Sciatic nerve (tissue), 2 donors: ENCODE measurements at places on chromosomes 3 and 15. TPM values are rescaled to one million over a fixed set of nuclear protein-coding genes. Genes with fewer than 3 reads are reported as not detected.

DNA sequence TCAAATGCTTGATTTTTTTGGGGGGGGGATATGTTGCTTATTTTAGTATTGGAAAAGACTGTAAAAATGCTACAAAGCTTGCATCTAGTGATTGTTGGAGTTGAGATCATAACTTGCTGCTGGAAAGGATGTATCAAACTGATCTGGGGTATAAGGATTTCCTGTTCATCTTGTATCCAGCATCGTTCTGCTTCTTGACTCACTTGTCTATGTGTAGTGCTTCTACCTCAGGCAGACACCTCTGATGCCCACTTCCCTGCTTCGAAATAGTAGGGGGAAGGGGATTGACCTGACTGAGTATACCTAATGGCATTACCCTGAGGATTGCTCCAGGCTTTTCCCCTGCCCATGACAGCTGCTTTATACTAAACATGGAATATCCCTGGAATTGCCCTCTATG lies 42.7 kb downstream of the STT3B start:
- no peak for DNase-seq

DNA sequence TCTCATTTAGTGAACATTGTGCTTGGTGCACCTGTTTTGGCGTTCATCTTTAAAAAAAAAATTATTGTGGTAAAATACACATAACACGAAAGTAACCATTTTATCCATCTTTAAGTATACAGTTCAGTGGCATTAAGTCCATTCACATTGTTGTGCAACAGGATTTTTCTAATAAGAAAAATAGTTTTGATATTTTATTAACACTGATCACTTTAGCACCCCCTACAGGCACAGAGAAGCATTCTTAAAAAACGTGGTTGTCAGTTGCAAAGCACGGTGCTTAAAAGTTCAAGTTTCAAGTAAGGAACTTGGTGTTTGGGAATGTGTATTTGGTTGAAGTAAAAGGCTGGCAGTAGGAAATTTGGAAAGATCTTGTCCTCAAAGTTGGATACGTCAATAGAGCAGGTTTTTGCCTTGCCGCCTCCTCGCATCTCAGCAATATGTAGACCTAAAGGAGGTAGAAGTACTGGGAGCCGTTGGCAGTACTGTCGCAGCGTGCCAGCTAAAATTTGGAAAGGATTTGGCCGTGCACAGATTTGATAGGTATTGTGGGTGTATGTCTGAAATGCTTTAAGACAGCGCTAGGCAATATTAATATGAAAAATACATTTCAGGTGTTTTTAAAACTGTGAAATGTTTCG lies 110.4 kb downstream of the LRRC28 start:
- DNase-seq = no peak

GRCh38 chr3:150771600-150771999 lies 8.6 kb upstream of the SIAH2 start:
- no peak for DNase-seq

DNA sequence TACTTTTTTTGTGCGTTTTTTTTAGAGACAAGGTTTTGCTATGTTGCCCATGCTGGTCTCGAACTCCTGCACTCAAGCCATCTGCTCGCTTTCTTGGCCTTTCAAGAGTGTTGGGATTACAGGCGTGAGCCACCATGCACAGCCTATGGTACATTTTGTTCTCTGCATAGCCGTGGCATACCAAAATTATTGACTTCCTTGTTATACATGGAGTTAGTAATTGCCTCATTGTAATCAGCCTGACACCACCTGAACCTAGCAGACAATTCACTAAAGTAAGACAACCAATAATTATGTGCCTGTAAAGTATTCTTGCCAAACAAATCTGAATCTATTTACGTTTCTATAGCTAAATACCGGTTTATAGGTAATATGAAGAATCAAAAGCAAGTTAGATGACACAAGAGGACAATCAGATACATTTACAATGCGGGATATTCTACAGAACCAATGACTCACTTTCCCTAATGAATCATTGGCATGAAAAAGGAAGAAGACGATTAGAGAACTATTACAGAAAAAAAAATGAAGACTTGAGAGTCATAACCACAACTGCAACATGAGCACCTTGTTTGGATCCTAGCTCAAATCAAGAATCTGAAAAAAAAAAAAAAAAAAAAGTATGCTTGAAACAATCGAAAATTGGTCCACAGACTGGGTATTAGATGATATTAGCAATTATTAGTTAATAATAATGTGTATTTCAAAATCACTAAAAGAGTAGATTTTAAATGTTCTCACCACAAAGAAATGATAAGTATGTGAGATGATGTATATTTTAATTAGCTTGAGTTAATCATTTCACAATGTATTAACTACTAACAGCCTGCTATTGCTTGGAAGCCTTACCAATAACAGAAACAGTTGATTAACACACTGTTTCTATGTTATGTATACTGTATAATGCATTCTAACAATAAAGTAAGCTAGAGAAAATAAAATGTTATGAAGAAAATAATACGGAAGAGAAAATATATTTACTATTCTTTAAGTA lies 7.1 kb downstream of the GUCA1C start:
- DNase-seq = no peak

GRCh38 chr3:98188545-98188944 lies 22.0 kb downstream of the OR5H15 start:
- no peak for DNase-seq

DNA sequence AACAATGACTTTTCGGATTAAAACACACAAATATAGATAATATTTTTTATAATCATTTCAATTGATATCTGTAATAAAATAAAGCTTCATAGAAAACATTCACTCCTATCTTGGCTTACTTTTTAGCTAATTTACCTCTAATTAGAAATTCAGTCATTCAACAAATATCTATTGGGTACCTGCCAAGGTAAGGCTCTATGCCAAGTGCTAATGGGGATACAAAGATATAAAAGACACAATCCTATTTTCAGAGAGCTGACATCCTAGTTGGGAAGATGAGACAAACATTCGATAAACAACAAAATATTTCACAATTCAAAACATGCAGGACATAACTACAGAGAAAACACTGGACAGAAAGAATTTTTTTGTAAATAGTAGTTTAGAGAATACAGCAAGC lies 63.3 kb downstream of the ULK4 start:
- no peak for DNase-seq

NR1I2 gene
- not detected for total RNA-seq

GREM1 gene
- 4.6 TPM for total RNA-seq

GRCh38 chr3:80408030-80408721 lies 640.4 kb upstream of the ROBO1 start:
- DNase-seq = no peak
